ENCODE measurements at places on chromosomes 7 and 10.

GRCh38 chr10:62742536-62743061, 61.9 kb upstream of the ADO start:
- DNase-seq: no peak

GRCh38 chr7:77561352-77561751, 24.3 kb downstream of the PTPN12 start:
- no peak for DNase-seq

DNA sequence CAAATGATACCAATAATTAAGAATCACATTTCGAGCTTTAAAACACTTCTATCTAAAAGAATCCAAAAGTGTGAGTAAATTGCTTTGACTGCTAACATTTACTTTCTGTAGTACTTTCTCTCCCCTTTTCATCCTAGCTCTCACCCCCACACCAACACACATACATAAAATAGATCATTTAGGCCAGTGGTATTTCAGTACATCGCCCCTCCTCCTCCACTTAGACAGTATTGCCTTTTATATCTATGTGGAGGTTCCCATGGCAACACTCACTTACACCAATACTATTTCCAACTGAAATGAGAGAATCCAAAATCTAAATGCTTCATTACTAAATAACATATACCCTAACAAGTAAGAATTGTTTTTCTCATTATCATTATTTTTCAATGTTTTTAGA, 58.9 kb downstream of the HIBADH start:
- peak; percentile 37 for DNase-seq

DNA sequence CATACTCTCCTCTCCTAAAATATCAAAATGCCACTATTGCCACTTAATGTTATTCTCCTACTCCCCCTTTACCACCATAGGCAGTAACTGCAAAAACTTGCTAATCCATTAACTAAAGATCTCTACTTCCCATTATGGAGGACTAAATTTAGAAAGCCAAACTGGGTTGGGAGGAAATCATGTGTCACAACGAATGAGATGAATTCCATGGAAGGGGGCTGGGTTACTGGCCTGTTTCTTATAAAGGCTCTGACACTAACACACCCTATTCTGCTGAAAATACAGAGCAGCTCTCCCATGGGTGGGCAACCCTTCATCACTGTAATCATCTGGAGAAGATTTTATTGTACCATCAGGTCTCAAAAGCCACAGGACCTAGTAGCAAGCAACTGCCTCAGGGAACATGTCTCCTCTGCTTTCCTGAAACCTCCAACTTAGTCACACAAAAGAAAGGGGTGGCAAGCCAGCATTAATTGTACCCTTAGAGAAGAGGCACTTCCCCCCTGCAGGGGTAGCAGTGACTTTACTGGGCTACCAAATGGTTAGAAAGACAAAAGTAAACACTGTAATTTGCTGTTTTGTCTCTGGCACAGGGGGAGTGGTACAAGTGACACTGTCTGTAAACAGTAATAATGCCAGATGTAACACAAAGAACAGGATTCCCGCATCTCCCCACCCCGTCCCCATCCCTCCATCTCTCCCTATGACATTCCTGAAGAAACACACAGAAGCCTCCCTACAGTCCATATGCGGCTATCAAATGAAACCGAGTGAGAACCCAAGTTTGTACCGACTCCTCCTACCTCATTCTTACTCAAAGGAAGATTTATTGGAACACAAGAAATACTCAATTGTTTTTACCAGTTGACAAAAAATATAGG, 81.6 kb downstream of the ARMH3 start:
- no peak for DNase-seq

DNA sequence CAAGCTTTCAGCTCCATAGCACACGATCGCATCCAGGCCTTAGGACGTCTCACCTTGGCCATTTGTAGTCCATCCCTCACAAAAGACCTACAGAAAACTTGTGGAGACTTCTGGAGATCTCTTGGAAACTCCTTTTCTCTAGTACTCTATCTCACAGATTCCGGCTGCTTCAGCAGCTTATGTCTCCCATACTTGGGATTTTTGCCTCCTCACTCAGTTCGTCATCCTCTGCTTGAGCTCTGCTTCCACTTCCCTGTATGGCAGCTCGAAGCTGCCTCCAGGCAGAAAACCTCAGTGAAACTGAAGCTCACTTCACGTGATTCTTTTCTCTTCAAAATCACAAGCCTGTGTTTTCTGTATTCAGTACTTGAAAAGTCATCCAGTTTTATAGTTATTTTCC, 178.7 kb upstream of the GDF10 start:
- DNase-seq: peak; percentile 10

DNA sequence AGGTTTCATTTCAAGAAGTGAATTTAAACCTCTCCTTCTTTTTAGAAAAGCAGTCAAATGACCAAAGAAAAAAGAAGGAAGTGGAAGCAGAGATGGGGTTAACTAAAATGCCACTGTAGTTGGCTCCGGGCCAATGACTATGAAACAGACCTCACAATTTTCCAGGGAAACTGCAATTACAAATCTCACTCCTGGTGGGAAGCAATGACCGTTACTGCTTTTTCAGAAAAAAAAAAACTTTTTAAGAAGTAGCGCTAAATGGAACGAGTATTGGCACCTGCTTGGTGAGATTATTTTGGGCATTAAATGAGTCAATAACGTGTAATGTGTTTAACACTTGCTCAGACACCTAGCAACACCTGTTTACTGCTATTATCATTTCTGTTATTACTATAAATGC, 1.2 kb downstream of the SFRP4 start:
- no peak for DNase-seq

DNA sequence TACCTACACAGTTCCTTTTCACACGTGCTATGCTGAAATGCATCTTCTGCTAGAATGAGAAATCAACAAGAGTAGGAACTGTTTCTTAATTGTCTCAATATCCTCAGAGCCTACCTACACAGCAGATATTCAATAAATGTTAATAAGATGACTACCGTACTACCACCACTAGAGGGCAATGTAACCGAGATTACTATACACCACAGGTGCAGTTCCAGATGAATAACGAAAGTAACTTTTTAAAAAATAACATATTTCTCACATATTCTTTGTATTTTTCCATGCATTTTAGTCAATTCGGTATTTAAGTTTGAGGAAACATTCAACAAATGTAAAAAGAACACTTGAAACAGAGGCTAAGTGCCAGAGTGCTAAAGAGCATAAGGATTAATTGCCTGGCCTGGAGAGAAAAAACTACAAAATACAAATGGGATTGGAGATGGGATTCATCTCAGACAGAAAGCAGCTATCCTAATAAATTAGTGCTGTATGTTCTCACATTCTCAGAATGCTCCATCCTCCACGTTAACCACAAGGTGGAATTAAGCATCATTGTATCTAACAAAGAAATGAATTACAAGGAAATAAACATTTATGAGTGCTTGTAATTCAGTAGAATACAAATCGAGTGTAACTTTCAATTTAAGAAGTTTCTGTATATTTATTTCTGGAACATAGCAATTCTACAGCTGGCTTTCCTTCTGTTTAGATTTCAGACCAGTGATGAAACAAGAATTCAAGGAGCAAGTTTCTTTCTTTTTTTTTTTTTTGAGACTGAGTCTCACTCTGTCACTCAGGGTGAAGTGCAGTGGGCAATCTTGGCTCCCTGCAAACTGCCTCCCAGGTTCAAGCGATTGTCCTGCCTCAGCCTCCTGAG, 20.3 kb upstream of the HECTD2 start:
- peak; percentile 37 for DNase-seq

GRCh38 chr10:60276232-60276631, 113.4 kb downstream of the ANK3 start:
- no peak for DNase-seq
